ENCODE measurements at places on chromosomes 2 and 18.

DNA sequence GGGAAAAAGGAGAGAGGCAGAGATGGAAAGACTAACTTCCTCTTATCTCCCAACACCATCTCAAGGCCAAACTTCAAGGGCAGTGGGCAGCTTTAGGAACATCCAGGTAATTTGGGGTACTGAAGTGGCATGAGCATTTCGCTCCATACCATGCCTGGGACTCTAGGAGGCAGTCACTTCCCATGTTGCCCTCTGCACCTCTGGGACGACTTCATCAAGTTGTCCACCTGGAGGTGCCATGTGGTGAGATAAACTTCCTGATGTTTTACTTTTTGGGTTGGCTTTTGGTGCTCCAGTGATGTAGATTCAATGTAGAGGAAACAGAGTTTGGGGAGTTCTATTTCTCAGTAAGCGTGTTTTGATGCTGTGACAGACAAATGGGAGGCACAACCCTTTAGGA lies 56.3 kb upstream of the UPP2 start:
- DNase-seq = no peak

DNA sequence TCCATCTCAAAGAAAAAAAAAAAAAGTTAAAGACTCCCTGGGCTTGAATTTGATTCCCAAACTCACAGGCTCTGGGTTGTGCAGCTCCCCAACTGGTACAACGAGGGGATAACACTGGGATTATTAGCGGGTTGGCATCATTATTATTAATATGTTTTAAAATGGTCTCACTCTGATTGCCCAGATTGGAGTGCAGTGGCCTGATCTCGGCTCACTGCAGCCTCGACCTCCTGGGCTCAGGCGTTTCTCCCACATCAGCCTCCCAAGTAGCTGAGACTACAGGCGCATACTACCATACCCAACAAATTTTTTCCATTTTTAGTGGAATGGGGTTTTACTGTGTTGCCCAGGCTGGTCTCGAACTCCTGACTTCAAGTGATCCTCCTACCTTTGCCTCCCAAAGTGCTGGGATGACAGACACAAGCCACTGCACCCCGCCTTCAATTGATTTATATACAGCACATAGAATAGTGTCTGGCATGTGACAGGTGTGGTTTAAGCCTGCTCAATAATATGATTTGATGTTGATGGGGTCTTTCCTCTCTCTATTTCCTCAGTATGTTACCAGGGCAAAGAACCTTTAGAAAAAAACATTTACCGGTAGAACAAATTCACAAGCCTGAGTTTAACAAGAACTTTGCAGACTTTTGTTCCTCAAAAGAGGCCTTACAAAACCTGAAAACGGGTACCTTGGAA lies 12.2 kb downstream of the MYCN start:
- DNase-seq = no peak

- DNase-seq = no peak
Measured at GRCh38 chr2:224479826-224480225, 77.9 kb upstream of the FAM124B start.

- no peak for DNase-seq
Measured at GRCh38 chr2:8300216-8300615, 381.6 kb upstream of the ID2 start.

GRCh38 chr2:10303694-10304378 lies 1.1 kb downstream of the HPCAL1 start:
- no peak for DNase-seq

- DNase-seq = no peak
Measured at GRCh38 chr2:85329181-85329651, 1.4 kb upstream of the TGOLN2 start.

GRCh38 chr2:62808554-62808953 lies 103.0 kb downstream of the EHBP1 start:
- no peak for DNase-seq

GRCh38 chr2:37389989-37390765 lies 45.7 kb downstream of the QPCT start:
- peak; percentile 34 for DNase-seq

DNA sequence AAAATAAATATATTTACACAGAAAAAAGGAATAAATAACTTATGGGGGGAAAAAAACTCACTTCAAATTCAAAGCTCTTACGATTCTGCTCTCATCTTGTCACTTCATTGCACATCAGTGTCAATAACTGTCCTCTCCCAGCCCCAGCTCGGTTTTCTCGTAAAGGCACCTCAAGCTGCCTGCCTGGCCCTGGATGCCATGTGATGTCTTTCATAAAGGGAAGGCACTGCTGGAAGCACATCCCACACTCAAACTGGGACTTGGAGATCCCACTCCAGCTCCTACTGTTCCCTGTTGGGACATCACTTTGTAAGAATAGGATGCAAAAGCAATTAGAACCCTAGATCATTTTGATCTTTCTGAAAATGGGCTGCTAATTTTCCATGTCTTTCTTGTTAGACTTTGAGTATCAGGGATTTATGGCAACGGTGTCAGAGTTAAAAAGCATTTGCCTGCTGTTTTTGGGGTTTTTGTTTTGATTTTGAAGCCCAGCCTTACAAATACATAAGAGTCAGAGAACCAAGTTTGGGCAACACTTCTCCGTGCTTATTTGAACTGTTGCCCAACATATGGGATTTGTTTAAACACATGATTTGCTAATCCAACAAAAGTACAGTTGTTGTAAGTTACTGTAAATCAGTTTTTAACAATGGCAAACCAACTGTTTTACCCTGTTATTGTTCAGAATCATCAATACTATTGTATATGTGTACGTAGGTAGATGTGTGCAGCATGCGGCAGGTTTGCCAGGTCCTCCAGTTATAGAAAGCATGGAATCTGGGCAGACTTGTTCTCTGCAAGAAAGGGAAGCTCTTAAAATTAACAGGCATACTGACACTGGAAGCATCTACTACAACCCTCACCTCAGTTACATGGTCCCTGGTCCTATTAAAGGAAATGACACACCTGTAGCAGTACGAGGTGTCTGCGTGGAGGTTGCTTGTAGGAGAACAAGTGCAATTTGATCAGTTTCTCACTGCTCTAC lies 20.6 kb downstream of the SERTAD2 start:
- DNase-seq = no peak

- DNase-seq = no peak
Measured at GRCh38 chr2:241540401-241540770, 18.2 kb upstream of the BOK start.

- DNase-seq = no peak
Measured at GRCh38 chr2:62578803-62579640, 73.0 kb upstream of the TMEM17 start.

GRCh38 chr2:133390156-133390555 lies 178.1 kb downstream of the NCKAP5 start:
- DNase-seq = no peak

- DNase-seq = no peak
Measured at GRCh38 chr2:233248999-233249398, 2.5 kb upstream of the ATG16L1 start.

GRCh38 chr18:7958081-7958896 lies 391.2 kb downstream of the PTPRM start:
- no peak for DNase-seq

GRCh38 chr18:28147674-28148171 lies 29.2 kb downstream of the CDH2 start:
- DNase-seq = no peak

GRCh38 chr2:173192071-173192470 lies 116.4 kb downstream of the MAP3K20 start:
- DNase-seq = no peak

GRCh38 chr18:59387687-59388565 lies 28.9 kb upstream of the LMAN1 start:
- DNase-seq = no peak

DNA sequence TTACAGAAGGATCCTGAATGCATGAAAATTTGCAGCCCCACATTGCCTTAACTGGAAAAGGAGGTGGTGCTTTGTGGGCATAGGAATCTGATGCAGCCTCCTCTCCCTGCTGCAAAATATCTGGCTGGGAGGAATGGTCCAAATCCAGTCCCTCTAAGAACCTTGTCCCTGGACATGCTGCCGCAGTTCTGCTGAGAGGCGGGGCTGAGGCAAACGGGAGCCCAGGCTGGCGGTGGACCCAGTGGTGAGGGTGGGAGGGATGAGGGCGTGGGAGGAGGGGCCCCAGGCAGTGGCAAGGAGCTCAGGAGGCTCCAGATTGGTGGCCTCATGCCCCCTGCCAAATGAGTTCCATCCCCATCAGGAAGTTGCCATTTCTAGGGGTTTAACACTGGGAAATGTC lies 36.2 kb downstream of the ZAP70 start:
- no peak for DNase-seq

DNA sequence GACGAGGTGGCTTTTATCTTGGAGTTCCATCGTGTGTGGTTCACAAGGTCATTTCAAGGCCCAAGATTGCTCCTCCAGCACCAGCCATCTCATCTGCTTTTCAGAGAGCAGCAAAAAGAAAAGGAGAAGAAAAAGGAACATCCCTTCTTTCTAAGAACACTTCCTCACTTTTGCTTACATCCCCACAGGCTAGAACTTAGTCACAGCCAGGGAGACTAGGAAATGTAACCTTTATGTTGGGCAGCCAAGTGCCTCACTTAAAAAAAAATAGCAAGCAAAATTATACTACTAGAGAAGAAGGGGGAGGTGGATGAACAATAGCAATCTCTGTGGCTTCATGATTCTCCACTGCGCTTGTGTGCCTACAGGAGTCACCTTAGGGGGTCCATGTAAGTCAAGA lies 141.8 kb downstream of the SMAD2 start:
- no peak for DNase-seq

- peak; percentile 12 for DNase-seq
Measured at GRCh38 chr18:35949903-35950627, 22.4 kb upstream of the RMP24 start.

GRCh38 chr18:13577091-13577697 lies 149.2 kb downstream of the FAM210A start:
- DNase-seq = no peak

DNA sequence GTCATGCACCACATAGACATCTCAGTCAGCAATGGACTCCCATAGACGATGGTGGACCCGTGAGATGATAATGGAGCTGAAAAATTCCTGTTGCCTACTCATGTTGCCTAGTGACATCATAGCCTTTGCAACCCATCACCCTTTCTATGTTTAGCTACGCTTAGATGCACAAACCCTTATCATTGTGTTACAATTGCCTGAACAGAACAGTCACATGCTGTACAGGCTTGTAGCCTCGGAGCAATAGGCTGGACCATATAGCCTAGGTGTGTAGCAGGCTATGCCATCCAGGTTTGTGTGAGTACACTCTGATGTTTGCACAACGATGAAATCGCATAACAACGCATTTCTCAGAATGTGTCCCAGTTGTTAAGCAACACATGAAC lies 221.6 kb downstream of the ALPK2 start:
- no peak for DNase-seq

GRCh38 chr2:57891086-57891712 lies 155.4 kb upstream of the VRK2 start:
- no peak for DNase-seq

GRCh38 chr2:239819974-239820555 lies 205.1 kb downstream of the NDUFA10 start:
- no peak for DNase-seq

GRCh38 chr2:239806758-239807434 lies 218.2 kb downstream of the NDUFA10 start:
- no peak for DNase-seq

DNA sequence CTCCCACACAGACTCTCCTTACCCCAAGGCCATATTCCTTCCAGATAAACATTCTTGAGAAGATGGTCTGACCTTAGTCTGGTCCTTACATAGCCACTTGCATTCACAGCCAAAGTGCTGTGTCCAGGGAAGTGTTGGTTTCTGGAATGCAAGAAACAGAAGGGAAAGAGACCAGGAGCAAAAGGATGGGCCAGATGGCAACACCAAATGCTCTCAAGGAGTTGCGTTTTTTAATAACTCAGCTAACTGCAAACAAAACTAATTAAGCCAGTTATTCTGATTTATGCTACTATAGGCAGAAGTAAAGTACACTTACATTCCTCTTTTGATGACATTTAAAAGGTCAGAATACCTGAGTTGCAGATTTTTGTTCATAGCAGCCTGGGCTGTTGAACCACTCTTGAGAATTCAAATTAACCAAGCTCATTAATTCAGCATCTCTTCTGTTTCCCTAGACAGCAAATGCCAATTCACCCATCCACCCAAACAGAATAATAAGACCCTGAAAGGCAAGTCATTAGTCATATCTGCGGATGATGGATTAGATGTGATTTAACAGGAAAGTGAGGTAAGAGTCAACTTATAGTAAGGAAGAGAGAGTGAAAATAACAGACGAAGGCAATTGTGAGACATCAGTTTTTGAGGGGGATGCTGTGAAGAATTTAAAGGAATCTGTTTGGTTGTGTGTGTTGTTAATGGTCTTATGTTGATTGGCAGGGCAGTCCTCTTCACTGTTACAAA lies 18.8 kb downstream of the CCDC85A start:
- DNase-seq = no peak

GRCh38 chr2:67564076-67564475 lies 166.9 kb downstream of the ETAA1 start:
- DNase-seq = no peak

- no peak for DNase-seq
Measured at GRCh38 chr2:64634345-64635267, 19.1 kb downstream of the SERTAD2 start.

DNA sequence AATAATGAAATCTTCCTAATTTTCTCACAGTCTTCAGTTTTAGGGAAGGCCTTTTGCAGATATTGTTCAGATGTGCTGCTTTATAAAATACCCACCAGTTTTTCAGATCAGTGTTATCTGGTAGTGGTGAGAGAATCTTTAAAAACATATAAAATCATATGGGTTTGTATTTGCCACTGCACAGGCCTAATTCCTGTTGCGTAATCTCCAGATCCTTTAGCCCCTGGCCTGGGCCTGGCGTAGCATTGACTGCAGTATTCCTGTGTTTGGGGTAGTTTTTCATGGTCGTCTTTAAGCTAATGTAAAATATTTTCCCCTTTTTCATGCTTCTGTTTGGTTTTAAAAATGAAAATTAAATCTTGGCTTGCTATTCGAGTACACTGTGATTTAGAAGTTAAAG lies 43.2 kb downstream of the TSHZ1 start:
- DNase-seq = no peak

- DNase-seq = no peak
Measured at GRCh38 chr2:153222231-153223165, 256.1 kb downstream of the RPRM start.

GRCh38 chr2:183000846-183001245 lies 37.4 kb downstream of the NCKAP1 start:
- no peak for DNase-seq

DNA sequence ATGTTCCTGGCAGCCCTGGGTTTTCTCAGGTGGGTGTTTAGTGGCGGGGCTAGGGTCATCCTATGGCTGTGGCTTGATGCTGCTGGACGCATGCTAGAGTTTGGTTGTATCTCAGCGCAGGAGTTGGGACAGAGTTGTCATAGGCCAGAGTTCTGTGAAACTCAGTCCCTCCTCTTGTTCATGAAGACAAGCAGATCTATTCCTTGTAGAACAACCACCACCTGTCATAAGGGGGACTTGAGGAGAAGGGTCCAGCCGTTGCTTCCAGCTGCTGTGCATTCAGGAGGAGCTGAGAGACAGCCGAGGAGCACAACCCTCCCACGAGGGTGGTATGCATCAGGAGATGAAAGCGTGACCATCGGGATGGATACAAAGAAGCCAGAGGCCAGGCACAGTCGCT lies 26.4 kb downstream of the DCDC2C start:
- no peak for DNase-seq
